ENCODE measurements at places on chromosomes 5 and 9. TPM values are rescaled to one million over a fixed set of nuclear protein-coding genes. Genes with fewer than 3 reads are reported as not detected.

DNA sequence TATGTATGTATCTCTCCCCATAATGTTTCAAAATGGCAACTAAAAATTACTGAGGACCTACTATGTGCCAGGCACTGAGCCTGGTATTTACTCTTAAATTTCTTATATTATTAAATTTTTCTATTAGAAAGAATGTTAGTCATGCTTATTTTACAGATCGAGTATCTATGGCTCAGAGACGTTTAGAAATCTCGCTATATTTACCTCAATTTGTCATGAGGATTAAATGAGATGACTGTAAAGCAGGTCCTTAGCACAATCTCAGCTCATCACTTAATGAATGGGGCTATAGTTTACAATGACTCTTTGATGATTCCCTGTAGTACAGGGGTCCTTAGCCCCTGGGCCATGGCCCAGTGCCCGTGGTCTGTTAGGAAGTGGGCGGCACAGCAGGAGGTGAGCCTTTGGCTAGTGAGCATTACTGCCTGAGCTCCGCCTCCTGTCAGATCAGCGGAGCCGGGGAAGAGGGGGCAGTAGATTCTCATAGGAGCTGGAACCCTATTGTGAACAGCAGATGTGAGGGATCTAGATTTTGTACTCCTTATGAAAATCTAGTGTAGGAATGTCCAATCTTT, 15.5 kb downstream of the ENC1 start:
- DNase-seq = no peak

Gene TTLL11
- total RNA-seq = 14.2 TPM

DNA sequence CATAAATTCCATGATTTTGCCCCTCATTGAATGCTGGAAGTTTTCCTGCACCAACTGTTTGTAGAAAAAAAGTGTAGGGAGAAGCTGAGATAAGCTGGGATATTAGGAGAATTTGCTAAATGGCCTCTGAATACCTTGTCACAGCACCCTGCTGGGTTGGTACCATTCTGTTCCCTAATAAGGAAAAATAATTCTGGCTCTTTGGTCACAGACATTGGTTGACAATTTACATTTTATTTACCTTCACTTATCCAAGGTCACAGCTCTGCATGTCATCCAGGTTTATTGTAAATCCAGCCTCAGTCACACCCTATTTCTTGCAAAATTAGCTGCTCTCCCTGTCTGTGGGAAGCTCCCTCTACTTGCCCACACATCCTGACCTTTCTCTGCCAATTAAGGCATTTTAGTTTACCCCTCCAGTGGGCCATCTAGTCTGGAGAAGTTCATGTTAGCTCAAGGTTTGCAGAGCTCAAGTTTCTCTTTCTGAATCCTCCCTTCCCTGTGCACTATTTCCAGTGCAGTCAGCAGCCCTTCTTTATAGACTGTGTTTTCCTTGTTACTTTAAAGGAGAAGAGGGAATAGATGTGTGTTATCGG, 115.4 kb upstream of the NTRK2 start:
- no peak for DNase-seq

Gene PRDM9
- total RNA-seq = not detected

- no peak for DNase-seq
Measured at GRCh38 chr5:82564963-82565362, 286.8 kb upstream of the RPS23 start.

- DNase-seq = no peak
Measured at GRCh38 chr5:55535199-55535905, 588 bp upstream of the PLPP1 start.

GRCh38 chr5:117590944-117591343, 1016.3 kb upstream of the SEMA6A start:
- DNase-seq = peak; percentile 24

Gene TSSK1B
- not detected for total RNA-seq

GRCh38 chr5:177085985-177086653, 596 bp upstream of the FGFR4 start:
- no peak for DNase-seq

- no peak for DNase-seq
Measured at GRCh38 chr5:57194653-57195052, 20.8 kb downstream of the GPBP1 start.

Gene RORB
- 0.09 TPM for total RNA-seq

DNA sequence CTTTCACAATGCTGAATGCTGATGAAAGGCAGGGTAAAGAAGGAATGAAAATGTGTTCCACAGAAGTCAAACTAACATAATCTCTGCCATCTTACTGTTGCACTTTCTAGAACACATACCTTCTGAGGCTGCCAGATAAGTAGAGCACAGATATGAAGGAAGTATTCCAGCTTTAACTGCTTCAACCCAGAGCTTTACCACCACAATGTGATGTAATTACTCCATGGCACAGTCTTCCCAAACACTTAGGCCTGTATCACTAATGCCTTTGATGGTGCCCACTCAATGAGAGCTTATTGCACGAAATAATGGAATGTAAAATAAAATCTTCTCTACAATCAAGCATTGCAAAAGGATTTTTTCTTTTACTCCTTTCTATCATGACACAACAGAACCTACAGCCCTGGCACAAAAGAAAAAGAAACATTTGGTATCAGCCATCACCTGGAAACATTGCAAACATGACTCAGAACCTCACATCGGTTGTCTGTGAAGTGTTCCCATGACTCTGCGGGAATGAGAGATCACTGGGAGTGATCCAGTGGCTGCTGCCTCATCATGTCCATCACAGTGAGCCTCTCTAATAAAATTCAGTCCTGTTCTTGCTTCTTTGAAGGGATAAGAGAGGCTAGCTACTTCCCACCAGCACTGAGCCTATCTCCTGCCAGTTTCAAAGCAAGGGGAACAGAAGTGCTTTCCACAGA, 385.8 kb downstream of the EFNA5 start:
- DNase-seq = no peak

DNA sequence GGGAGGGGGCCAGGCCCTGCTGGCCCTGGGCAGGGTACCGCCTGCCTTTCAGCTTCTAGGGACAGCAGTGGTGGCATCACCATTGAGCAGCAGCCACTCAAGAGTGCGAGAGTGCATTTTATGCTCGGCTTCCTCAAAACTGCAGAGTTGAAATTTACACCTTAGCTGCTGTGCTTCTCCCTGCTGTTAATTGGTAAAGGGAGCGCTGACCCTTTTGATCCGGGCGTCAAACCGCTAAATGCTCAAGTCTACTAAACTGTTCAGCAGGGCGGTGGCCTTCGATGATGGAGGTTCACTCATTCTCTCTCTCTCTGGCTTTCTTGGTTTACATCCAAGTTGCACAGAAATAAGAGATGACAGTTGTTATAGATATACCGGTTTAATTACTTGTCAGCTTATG, 368.6 kb upstream of the IRX2 start:
- DNase-seq = no peak

Gene SPAAR
- 0.89 TPM for total RNA-seq

Gene RNF224
- not detected for total RNA-seq

Gene CORO2A
- total RNA-seq = 0.13 TPM

All from muscle of leg (tissue), 16 donors.